ENCODE measurements at places on chromosomes 7 and 10. TPM values are rescaled to one million over a fixed set of nuclear protein-coding genes. Genes with fewer than 3 reads are reported as not detected.

The GFRA1 gene
- 42.7 TPM for total RNA-seq

GRCh38 chr7:37448636-37449361 is at the start of gene ELMO1:
Gene ELMO1, minus strand, starts transcription at chr7:37448864. Its CDS starts 106,174 bp downstream, at chr7:37342690.
- no peak for DNase-seq

The ABCC2 gene
- total RNA-seq = 0.17 TPM

GRCh38 chr10:130193493-130194193 is 57.5 kb downstream of the GLRX3 start:
- no peak for DNase-seq

DNA sequence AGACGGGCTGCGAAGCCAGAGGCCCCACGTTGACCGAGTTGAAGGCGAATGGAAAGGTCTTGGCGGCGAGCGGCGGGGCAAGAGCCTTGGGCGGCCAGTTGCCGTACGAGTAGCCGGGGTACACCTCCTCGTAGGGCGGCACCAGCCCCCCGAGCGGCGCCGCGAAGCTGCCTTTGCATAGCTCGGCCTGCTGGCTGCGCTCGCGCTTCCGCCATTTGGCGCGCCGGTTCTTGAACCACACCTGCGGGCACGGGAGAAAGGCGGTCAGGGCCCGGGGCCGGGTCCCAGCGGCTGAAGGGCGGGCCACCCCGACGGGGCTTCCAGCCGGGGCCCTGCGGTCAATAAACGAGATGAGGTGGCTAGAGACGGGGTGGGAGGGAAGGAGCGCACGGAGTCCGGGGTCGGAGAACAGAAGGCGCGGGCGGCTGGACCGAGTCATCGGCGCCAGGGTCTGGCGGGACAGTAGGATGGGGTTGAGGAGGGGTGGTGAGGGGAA is 4.8 kb downstream of the ELOVL3 start:
- DNase-seq = no peak

- DNase-seq = no peak
Measured at GRCh38 chr7:120645966-120646365, 212.0 kb downstream of the TSPAN12 start.

Data from epithelial cell of proximal tubule (primary cell).